ENCODE measurements at places on chromosomes 5 and 9. TPM values are rescaled to one million over a fixed set of nuclear protein-coding genes. Genes with fewer than 3 reads are reported as not detected.

PLPPR1 gene
- total RNA-seq, result not detected

SELENOP gene
- total RNA-seq, result not detected

LCN10 gene
- not detected for total RNA-seq

WWC1 gene
- 13.2 TPM for total RNA-seq

ANGPTL2 gene
- 3.8 TPM for total RNA-seq

PCDHB7 gene
- total RNA-seq, result 0.85 TPM

- DNase-seq, result peak; percentile 93
Measured at GRCh38 chr9:134641173-134641989, at the start of gene COL5A1. Gene COL5A1, plus strand, starts transcription at chr9:134641803. Its CDS starts 385 bp downstream, at chr9:134642188.

DNA sequence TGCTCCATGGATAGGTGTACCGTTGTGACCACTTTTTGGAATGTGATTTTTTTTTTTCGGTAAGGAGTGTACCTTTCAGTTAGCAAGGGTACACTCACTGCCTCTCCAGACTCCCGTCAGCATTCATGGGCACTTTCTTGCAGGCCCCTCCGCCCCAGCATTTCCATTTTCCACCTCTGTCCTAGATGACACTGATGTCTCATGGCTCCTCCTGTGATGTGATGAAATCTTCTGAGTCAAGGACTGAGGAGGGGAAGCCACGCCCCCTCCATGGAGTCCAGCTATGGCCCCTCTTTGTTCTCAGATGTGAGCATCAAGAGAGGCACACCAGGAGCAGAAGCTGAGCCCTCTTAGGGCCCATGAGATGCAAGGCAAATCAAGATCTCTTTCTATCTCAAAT lies 61.8 kb downstream of the CTSL start:
- no peak for DNase-seq

DNA sequence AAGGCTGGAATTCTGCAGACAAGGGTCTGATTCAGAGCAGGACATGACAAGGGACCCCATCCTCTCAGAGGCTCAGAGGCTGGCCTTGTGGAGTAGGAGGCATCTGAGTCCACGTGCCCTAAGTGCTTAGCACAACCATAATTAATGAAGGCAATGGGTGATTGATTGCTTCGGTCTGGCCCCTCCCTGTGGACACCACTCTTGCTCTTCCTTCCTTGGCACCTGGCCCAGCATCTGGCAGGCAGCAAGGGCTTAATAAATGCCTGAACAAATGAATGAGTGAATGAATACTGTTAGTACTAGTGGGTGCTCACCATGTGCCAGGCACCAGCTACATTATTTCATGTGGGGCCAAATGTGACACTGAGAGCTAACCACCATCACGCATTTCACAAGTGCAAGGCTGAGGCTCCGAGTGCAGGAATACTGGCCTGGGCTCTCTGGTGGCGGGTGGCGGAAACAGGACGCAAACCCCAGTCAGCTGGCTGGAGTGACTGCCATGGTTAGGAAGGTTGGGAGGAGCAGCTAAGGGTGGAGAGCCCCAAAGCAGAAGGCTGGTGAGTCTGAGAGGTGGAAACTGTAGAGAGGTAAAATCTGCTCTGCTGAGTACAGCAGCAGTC lies 53.6 kb downstream of the ASS1 start:
- no peak for DNase-seq

DNA sequence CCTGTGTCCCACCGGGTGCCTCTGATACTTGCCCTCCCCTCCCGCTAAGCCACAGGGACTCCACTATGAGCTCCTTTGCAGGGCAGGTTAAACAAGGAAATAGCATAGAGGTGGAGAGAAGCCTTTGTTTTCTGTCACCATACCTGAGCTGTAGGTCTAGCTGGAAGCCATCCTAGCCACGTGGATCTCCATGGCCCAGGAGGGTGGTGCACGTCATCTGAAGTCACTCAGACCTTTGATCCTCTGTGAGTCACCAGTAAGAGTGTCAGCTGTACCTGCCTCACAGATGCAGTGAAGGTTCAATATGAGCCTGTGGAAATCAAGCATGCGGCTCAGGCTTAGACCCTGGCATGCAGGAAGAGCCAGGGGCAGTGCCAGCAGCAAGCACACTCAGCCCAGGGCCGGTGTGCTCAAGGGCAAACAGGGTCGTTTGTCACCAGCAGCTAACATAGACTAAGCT lies 55.1 kb downstream of the ASS1 start:
- DNase-seq, result no peak

- no peak for DNase-seq
Measured at GRCh38 chr5:123180178-123180577, 91.1 kb downstream of the PRDM6 start.

DNA sequence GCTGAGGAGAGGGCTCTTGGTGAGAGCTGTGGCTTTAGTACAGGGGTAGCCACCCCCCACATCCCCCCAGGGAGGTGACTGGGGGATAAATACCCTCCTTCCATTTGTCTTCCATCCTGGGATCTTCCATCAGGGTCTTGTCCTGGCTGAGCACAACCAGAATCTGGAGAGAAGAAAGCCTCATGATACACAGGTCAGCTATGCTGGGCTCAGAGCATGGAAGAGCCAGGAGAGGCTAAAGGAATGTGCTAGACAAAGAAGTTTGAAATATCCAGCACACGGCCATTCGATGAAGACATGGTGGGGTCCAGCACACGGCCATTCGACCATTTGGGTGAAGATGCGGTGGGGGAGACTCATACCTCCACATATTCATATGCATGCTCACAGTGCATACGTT lies 30.0 kb downstream of the ROPN1L start:
- no peak for DNase-seq

- no peak for DNase-seq
Measured at GRCh38 chr5:37988454-37989046, 148.7 kb upstream of the GDNF start.

DNA sequence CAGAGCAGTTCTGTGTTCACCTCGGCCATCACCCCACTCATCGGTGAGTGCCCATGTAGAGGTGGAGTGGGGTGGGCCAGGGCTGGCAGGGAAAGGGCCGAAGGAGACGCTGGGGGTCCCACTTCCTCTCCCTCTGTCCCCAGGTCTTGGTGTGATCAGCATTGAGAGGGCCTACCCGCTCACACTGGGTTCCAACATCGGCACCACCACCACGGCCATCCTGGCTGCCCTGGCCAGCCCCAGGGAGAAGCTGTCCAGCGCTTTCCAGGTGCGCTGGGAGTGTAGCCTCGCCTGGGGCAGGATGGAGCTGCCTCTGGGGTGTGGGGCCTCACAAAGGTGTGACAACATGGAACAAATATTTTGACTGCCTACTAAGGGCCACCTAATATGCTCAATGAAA lies 3.7 kb downstream of the PFN3 start:
- DNase-seq, result no peak

DNA sequence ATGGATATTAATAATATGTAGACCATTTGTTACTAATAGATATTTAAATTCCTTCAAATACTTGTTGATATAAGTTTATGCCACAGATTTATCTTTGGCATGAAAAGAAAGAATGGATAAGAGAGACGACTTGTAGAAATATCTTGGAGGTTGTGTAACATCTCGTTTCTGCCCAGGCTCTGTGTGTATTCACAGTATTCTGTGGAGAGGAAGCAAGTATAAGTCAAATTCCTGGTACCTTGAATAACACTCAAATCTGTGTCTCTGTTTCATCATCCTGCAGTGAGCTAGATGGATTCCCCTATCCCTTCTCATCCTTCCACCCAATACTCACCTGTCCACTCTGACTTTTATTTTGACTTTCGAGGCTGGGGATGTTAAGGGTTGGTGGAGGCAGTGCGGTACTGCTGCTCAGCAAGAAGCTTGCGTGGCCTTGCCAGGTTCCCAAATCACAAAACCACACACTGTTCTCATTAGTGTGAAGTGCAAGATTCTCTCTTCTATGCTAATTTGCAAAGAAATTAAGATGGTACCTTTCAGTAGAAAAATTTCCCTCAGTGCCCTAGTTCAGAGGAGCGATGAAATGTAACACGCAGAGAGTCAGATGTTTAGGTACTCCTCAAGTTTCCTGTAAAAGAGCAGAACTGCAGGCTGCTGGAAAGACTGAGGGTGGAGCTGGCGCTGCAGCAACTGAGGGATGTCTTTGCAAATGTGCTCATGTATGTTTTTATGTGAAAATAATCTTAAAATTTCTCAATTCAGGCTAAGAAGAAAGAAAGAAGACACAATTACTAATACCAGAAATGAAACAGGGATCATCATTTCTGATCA lies 42.6 kb upstream of the ANKRD18A start:
- DNase-seq, result no peak

DNA sequence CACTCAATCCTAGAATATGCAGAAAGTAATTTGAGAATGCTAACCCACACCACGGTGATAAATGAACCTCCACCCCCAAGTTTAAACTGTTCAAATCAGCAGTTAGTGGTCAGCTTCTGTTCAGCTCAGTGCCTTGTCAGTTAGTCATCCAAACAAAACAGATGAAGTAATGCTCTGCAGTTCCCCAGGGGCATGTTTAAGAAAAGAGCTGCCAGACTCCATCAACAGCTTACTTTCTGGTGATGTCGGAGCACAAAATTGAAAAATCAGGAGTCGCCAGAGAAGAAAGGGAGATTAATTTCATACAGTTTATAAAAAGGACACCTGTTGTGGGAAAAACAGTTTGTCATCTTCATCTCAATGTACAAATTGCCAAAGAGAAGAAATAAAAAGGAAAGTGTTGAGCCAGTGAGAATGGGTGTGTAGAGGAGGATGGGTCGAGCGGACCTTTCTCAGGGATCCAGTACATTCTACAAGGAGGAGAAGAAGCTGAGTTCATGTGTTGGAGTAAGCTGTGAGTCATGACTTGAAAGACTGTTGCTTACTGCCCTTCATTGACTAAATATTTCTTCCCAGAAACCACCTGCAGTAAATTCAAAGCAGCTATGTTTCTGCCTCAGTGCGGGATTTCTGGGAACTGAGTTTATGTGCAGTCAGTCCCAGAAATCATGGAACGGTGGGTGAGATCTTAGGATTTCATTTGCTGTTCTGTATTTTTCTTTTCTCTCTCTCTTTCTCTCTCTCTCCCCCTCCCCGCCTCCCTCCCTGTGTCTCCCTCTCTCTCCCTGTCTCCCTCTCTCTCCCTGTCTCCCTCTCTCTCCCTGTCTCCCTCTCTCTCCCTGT lies 13.7 kb downstream of the TRIO start:
- DNase-seq, result peak; percentile 84

DNA sequence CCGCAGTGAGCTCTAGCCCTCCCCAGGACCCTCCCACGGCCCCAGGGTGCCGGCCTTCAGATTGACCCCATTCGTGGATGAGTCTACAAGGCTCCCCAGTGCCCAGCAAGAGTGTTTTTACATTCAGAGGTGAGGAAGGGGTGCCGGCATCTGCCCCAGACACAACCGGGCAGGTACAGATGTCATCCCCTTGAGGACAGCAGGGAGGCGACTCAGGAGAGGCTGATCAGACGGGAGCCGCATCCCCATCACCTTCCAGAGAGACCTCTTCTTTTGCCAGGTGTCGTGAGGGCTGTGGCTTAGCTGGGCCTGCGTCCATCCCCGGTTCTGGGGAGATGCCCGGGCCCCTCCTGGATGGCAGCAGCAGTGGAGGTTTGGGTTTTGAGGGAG lies 4.3 kb upstream of the LRRC14B start:
- DNase-seq, result no peak

DNA sequence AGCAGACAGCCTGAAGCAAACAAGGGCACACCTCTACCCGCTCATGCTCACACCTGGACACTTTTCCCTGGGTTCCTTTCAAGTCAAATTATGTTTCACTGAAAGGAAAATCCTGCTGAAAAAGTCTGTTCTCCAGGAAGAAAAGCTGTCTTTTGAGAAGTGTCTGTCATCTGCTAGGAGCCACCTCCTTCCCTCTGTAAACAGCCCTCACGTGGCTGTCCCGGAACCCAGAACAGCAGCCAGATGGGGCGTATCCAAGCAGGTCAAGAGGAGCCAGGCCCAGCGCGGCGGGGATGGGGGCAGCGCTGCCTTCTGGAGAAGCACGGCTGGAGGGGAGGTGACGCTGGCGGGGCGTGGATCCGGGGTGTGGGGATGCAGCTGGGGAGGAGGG lies at the start of gene PNPLA7:
Gene PNPLA7 (minus strand): TSS at position 172 of the 391 bp plus-strand sequence. CDS start 205 bp downstream, outside the sequence.
- peak; percentile 31 for DNase-seq
